ENCODE measurements at places on chromosomes 1 and 21.

DNA sequence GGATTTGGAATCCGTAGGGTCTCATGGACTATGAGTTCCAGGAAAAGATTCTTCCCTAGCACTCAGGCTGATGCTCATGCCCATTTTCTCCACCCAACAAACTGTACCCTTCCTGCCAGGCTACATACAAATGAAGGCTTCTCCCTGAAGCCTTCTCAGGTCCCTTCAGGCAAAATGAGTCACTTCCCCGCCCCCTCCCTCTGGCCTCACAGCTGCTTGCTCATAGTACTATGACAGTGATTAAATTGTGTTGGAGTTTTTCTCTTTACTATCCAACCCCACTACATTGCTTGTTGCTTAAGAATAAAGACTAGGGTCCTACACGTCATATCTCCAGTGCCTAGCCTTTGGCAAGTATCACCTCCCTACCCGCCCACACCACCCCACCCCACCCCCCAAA is 207.6 kb upstream of the NFIA start:
- ATAC-seq = peak; percentile 74

DNA sequence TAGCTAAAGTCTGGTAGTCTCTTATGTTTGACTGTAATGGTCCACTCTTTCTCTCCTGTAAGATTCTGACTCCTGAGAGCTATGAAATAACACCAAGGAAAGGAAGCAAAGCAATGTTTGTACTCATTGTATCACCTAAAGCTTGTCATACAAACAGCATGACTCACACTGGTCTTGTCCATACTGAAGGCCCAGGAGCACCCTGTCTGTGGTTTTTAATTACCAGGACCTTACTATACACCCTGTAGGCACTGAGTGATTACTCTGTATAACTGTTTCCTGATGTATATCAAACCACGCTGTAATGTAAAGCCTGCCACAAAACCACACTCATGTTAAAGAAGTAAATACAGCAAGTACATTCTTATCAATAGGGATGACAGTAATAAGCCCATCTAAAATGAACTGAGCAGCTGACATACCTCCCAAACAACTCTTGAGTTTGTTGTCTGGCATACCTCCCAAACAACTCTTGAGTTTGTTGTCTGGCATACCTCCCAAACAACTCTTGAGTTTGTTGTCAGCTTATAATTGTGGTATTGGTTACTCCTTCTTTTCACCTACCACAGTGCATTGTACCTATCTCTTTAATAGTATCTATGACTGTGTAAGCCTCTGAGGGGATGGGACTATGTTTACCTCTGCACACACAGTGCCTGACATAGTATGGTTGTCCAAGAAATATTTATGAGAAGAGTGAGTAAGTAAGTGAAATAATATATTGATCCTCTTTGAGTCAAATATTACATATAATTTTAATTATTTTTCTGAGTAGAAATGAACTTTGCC is 11.6 kb upstream of the TNFSF18 start:
- peak; percentile 89 for ATAC-seq

- no peak for ATAC-seq
These were observed 1.3 kb downstream of the INAVA start for GRCh38 chr1:200895801-200896530.

- no peak for ATAC-seq
These were observed 142.3 kb downstream of the CHD1L start for GRCh38 chr1:147384804-147385203.

DNA sequence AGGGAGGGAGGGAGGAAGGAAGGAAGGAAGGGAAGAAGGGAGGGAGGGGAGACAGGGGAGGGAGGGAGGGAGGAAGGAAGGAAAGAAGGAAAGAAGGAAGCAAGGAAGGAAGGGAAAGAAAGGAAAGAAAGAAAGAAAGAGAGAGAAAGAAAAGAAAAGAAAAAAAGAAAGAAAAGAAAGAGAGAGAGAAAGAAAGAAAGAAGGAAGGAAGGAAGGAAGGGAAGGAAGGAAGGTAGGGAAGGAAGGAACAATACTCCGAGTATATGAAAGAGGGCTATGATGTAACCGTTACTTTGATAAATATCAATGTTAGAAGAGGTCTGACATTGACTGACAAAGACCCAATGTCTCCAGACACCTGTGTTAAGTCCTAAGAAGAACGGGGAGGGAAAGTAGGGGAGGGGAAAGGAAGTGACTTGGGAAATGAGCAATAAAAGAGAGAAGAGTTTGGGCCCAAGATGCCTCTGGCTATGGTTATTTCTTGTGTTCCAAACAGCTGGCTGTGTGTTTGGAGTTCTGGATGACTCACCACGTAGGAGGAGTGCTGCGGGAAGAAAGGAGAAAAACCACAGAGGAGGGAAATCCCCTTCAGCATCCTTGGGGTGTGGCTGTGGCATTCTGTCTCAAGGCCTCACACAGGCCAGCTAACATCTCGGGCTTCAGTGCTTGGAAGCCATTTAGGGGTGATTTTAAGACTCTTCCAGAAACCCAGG is 37.0 kb upstream of the RXRG start:
- peak; percentile 81 for ATAC-seq

DNA sequence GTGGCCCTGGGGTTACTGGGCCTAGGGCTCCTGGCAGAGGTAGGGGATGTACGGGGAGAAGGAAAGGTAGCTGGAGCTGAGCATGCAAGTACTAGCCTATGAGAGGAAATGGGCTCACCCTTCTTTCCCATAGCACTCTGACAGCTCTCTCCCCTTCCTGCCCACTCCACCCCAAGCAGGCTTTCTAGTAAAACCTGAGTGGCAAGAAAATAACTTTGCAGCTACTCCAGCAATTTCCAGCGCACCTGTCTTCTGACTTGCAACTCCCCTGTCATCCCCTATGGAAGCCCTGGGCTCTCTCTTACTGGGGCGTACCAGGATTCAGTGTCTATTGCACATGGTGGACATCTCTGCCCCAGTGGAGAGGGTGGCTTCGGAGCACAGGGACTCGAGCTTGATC is 6.7 kb upstream of the IVL start:
- no peak for ATAC-seq

- no peak for ATAC-seq
These were observed 28.7 kb downstream of the ABCA4 start for GRCh38 chr1:94092210-94092613.

DNA sequence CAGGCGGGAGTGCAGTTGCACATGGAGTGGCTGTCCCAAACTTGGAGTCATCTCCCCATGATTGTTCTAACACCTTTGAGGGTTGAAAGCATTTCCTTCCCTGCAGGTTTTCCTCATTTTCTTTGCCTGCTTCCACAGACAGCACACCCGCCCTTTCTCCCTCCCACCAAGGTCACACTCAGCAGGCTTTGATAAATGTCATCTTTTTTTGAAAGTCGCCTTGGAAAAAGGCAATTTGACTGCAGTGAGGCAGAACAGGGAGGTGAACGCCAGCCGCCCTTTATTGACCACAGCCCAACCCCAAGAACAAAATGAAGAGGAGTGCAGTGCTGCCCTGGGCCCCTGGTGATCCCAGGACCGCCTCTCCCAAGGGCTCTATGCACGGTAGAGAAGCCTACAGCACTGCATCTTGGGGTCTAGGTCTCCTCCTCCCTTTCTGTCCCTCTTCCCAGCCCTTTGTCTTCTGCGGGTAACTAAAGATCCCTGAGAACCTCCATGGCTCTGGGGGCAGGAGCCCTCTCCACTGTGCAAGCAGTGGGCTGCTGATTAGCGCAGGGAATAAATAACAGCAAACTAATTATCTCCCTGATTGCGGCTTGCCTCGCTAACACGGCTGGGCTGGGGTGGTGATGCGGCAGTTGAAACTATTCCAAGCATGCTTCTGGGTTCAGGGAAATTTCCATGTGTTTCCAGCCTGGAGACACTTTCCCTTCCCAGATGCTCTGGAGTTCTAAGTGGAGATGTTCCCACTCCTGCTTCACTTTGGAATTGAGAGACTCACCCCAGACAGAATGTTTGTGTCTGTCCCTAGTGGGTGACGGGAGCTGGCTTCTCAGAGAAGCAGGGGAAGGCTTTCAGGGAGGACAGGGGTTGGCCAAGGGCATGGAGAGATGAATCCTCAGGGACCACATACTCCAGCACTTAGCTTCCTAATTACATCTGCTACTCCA is 11.8 kb upstream of the AMIGO1 start:
- ATAC-seq = no peak

- peak; percentile 88 for ATAC-seq
These were observed 480.9 kb upstream of the ZRANB2 start for GRCh38 chr1:71561729-71562128.

- ATAC-seq = no peak
These were observed 110.7 kb downstream of the SIPA1L2 start for GRCh38 chr1:232519186-232519585.

DNA sequence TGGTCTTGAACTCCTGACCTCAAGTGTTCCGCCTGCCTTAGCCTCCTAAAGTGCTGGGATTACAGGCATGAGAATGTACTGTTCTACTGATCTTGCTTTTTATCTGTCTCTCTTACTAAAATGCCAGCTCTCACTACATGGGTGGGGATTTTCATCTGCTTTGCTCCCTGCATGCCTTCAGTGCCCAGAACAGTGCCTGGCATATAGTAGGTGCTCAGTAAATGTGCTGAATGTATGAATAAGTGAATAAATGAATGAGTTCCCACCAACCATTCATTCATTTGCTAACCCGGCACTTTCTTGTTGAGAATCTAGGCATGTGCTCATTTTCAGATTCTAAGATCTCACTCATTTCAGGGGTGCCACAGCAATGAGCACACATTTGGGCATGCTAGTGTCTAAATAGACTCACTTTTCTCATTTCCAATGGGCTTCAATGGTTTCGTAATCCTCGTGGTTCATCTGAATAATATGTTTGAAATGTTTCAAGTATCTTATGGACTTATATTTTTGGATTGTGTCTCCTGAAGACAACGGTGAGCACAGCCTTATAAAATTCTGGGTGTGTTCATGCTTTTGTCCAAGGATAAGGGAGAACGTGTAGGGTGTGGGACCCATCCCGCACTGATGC is 7.6 kb downstream of the DHRS3 start:
- no peak for ATAC-seq

DNA sequence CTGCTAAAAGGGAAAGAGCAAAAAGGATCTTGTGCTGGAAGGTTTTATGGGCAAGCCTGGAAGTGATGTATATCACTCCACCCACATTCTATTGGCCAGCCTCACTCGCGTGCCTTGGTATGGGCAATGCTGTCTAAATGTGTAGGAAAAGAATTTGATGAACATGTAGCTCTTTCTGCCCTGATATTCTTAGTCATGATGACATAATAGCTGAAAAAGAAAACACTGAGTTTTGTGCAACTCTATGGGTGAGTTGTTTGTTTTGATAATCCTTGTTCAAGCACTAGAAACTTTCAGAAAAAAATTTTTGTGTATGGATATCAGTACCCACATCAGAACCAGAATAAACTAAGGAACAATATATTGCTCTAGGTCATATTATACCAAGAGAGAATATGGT is 231.5 kb upstream of the ST6GALNAC5 start:
- ATAC-seq = no peak

DNA sequence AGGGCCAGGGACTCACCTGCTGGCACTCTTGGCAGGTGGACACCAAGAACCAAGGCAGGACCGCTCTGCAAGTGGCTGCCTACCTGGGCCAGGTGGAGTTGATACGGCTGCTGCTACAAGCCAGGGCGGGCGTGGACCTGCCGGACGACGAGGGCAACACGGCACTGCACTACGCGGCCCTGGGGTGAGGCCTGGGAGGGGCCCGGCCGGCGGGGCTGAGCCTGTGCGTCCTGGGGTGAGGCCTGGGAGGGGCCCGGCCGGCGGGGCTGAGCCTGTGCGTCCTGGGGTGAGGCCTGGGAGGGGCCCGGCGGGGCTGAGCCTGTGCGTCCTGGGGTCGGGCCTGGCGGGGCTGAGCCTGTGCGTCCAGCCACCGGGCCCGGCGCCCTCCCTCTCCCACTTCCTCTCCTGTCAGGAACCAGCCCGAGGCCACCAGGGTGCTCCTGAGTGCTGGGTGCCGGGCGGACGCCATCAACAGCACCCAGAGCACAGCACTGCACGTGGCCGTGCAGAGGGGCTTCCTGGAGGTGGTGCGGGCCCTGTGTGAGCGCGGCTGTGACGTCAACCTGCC is 4.6 kb upstream of the MMP23B start:
- ATAC-seq = no peak

- peak; percentile 46 for ATAC-seq
These were observed 648.8 kb downstream of the PTPRC start for GRCh38 chr1:199287647-199288046.

GRCh38 chr1:51306950-51307349 is 23.4 kb downstream of the TTC39A start:
- no peak for ATAC-seq

DNA sequence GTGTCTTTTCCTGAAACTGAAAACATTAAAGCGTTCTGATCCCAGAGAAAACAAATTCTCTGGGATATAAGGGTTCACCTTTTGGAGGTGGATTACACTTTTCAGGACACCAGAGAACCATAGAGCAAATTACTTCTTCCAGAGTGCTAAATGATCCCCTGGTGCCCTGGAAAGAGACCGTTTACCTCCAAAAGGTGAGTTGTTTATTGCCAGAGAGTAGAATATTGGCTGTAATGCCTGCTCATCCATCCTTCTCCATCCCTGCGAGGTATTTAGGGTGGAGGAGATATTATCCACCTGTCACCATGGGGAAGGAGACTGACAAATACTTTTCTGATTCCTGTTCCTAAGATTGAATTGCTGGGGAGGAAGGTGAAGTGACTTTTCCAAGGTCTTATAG is 30.4 kb downstream of the PBX1 start:
- ATAC-seq = no peak

DNA sequence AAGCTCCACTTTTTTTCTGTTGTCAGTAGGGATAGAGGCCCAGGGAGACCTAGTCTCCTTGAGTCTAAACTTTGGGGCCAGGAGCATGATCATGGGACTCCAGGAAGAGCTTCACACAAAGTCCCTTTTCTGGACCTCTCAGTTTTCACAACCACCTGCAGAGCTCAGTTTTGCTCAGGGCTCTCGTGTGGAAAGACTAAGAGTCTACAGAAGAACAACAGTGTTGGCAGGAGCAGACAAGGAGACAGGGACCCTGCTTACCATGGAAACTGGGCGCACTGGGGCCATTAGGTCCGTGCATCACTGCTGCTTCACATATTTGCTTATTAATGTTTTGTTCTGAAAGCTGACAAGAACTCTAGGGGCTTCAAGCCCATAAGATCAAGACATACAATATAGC is 63.9 kb upstream of the HSD17B7 start:
- no peak for ATAC-seq

GRCh38 chr1:38037221-38037939 is 9.2 kb downstream of the POU3F1 start:
- peak; percentile 37 for ATAC-seq

DNA sequence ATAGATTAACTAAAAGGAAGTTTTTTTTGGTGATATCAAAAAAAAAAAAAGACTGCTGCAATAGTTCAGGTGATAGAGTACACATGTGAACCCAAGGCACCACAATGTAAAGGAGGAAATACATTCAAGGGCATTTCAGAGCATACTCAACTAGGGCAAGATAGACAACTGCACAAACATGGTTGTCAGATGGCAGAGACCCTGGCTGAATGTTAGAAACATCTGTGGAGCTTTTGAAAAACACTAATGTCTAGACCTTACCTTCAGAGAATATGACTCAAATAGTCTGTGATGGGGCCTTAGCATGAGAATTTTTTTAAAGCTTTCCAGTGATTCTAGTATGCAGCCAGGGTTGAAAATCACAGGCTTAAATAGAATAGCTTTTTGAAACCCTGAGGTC is 173.6 kb downstream of the VAV3 start:
- no peak for ATAC-seq
